ENCODE measurements at places on chromosomes 12 and 14.
A peak's percentile ranks its signal among the peaks of the same experiment; 100 is the strongest.

DNA sequence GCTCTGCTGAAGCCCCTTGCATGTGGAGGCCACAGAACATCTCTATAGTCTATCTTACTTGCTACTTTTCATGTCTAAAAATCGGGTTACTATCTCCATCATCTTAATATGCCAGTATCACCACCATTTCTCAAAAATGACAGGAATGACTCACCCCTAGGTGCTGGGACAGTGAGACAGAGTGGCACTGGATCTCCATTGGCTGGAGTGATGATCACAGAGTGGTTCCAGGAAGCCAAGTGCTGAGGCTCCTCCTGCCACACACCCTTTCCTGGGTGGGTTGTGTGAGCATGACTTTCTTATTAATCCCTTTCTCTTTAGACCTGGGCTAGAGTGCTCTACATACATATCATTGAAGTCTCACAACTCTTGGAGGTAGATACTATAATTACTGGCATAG lies 3.3 kb upstream of the ASCL1 start:
- DNase-seq = no peak

DNA sequence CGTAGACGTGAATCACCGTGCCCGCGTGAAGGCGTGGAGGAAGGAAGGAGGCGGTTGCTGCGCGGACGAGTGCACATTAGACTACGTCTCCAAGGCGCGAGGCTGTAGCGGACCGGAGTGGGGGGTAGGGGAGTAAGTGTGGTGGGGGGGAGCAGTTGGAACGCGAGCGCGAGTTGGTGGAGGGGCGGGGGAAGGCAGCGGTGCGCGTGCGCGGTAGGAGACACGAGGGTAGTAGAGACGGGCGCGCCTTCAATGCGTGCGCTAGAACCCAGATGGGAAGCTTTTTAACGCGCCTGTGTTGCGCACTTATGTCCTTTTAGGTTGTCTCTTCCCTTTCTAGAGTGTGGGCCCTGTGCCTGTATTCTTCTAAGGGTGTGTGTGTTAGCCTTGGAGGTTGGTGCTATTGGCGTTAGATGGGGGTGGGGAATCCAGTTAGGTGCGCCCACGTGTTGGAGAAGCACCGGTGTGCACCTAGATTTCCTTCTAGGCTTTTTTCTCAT lies 604 bp downstream of the EIF4B start:
- peak; percentile 87 for DNase-seq

DNA sequence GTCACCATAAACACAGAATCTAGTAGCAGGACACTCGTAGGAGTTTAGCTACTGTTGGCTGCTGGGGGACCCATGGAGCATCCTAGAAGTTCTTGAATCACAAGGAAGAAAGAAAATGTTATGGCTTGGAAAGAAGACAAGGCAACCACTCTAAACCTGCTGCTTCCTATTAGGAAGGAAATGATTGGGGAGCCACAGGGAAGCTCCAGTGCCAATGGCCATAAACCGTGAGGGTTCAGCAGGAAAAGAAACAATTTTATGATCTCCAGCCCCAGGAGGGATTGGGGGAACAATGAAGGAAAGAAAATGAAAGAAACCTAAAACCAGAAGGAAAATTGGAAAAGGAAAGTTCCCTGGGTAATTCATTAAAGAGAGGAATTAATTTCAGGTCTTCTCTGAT lies 372.0 kb downstream of the FUT8 start:
- DNase-seq = no peak

- no peak for DNase-seq
Observed at GRCh38 chr12:6084261-6084968, 40.1 kb downstream of the VWF start.

- no peak for DNase-seq
Observed at GRCh38 chr14:67641902-67642749, 22.4 kb downstream of the ARG2 start.

DNA sequence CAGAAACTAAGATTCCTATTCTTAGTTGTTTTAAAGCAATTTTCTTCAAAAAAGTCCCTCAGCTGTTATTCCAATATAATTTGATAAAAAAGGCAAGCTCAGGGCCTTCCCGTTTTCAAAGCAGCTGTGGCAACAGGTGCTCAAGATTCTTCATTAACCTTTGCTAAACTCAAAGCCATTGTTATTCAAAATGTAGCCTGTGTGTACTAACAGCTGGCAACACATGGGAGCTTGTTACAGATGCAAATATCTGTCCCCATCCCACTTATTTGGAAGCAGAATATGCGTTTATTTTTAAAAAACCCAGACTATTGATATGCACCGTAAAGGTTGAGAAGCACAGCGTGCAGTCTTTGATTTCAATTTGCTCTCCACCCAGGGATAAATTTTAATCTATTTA lies 210.4 kb upstream of the SYT10 start:
- no peak for DNase-seq

DNA sequence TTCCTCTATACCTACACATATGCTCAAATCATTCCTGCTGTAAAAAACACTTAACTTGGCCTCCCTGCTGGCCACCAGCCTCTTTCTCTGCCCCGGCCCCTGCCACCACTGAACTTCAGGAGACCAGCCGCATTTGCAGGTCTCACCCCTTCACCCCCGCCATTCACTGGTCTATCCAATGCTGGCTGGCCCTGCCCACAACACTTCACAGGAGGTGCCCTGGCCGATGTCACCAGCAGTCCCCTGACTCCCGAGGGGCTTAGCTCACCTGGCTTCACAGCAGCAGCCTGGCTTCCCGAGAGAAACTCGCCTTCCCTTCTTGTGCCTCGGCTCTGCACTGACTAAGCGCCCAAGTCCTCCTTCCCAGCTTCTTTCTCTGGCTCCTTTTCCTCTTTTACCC lies 7.5 kb downstream of the AK7 start:
- DNase-seq = no peak

- no peak for DNase-seq
Observed at GRCh38 chr14:33063521-33063920, 124.8 kb downstream of the NPAS3 start.

DNA sequence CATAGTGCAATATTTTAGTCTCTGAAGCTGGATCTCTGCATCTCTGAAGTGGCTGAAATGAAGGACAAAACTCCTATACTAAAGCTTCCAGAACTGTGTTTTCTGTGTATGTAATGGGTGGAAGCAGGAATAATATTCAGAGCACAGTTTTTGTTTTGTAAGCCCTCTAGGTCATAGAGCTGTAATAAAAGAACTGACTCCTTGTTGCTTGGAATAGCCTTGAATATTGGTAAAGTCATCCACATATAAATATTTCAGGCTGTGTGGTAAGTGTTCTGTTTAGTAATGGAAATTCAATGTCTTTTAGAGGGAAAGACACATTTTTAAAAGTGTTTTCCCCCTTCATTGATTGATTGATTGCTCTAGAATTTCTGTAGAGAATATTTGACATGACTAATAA lies 18.2 kb upstream of the AKAP6 start:
- no peak for DNase-seq

DNA sequence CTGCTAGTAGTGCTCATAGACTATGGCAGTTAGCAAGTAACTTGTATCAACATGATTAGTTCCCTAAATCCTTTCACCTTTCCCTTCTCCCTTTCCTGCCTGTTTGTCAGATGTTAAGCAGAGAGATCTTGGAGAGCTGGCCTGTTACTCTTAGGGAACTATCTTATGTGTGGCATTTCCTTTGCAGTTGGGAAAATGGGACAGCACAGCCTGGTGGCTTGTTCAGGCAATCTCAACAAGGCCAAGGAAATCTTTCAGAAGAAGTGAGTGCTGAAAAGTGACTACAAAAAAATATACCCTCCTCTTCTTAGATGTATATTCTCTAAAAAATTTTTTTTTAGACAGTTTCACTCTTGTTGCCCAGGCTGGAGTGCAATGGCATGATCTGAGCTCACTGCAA lies 7.4 kb downstream of the PARP2 start:
- DNase-seq = no peak

DNA sequence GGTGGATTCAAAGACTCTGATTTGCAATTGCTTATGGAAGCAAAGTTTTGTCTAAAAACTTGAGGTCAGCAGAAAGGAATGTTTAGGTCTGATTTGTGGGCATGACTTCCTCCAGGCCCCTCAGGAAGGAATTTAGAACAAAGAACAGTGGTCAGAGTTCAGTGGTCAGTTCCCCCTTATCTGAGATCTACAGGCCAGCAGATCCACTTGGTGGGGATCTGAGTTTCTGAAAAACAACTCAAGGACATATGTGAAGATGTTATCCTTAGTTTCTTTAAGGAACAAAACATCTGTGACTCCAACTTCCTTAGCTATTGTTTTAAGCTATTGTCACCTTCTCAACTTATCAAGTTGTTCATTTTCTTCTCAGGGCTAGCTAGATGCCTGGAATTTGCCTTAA lies 28.0 kb upstream of the NAA30 start:
- no peak for DNase-seq

DNA sequence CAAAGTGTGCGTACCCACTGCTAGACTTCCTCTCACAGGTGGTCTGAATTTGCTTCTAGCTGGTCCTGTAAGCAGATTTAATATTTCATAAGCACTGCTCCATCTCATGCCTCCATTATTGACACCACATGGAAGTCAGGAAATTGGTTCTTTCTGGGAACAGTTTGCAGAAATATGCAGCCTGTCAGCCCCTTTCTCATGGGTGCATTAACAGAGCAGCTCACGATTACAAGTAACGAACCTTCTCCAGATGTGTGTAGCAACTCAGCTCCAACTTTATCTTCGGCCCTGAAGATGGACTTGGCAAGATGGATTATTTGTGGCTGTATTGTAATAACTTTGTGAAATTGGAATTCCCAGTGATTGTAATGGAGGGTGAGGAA lies 214.5 kb upstream of the DDHD1 start:
- no peak for DNase-seq

GRCh38 chr12:51087818-51088217 lies 4.4 kb upstream of the CSRNP2 start:
- DNase-seq = peak; percentile 16

GRCh38 chr12:46489951-46490388 lies 117.4 kb upstream of the SLC38A2 start:
- no peak for DNase-seq

- no peak for DNase-seq
Observed at GRCh38 chr14:103250874-103251273, 83.2 kb upstream of the EIF5 start.

GRCh38 chr12:123115409-123116121 lies 35.3 kb downstream of the PITPNM2 start:
- no peak for DNase-seq

DNA sequence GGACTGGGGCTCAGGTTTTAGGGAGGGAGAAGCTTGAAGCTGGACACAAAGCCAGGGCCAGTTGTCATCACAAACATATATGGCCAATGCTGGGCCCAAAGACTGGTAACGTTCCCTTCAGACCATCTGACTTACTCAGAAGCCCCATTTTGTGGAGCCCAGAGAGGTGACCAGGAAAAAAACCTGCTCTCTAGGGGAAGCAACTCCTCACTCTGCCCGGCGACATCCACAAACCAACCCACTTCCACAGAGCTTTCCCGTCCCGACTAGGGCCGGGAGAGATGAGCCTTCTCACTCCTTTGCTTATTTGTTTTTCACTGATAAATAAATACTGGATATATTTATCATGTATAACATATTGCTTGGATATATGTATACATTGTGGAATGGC lies 180.9 kb upstream of the RTL1 start:
- no peak for DNase-seq

DNA sequence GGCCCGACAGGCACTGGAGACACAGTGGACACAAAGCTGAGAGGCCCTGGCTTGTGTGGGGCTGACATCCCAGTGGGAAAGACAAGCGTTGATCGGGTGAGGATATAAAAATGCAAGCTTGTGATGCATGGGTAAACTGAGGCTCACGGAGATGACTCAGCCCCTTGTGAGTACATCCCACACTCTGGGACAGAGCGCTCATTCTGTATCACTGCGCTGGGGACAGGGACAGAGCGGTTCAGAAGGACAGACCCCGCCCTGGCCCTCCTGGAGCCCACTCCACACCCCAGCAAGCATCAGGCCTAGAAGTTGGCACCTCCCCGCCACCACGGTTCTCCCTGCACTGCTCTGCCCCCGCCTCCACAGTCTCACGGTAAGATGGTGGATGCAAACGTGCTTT lies 156.3 kb downstream of the PIWIL1 start:
- no peak for DNase-seq

DNA sequence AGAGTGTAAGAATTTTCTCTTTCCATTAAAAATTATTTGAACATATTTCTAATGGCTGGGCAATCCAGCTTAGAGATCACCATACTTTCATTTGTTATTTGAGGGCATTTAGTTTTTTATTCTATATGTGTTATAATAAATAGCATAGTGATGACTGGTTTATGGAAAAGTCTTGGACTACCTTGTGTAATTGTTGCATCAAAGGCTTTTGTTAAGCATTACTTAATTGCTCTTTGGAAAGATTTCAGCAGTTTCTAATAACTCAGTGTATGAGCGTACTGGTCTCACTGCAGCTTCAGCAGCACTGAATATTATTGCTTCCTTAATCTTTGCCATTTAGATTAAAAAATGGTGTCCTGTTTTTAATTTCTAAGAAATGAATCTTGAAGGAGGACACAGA lies 22.8 kb downstream of the TMEM19 start:
- DNase-seq = no peak

- DNase-seq = no peak
Observed at GRCh38 chr12:115312901-115313300, 628.9 kb upstream of the TBX3 start.

Measured in stimulated activated CD4-positive, alpha-beta T cell treated with anti-CD3 and anti-CD28 coated beads, Interleukin-4, amount 100 ng/mL, for 1 hour (primary cell).